ENCODE measurements at places on chromosomes 2 and 18.

GRCh38 chr2:12277241-12278034, 439.3 kb upstream of the TRIB2 start:
- DNase-seq: no peak

DNA sequence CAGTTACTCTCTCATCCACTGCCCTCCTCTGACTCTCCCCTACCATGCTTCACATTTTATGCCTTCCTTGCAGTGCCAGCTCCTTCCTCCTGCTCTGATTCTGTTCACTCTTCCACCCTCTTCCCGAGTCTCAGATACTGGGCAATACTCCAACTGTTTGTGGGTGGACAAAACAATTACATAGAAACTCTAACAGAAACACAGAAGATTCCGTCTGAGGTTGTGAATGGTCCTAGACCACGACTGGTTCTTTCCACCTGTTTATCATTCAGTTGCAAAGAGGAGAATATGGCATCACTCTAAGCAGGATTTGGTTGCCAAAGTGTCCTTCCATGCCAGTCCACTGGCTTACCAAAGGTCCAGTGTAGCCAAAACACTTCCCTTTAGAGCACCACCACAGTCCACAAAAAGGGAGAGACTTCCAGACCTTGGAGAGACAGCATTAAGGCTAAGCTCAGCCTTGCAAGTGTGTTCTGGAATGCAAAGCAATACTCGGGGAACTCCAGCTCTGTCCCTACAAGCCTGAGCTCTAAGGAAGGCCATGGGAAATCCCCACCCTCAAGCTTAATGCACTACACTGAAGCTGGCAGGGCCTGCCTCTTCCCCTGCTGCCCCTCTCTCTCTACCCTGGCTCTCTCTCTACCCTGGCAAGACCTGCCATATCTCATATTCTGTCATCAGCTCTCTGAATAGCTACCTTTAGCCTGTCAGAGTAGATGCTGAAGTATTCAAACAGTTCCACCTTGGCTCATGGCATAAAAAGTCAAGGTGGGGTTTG, 33.6 kb upstream of the RND3 start:
- DNase-seq: peak; percentile 66

DNA sequence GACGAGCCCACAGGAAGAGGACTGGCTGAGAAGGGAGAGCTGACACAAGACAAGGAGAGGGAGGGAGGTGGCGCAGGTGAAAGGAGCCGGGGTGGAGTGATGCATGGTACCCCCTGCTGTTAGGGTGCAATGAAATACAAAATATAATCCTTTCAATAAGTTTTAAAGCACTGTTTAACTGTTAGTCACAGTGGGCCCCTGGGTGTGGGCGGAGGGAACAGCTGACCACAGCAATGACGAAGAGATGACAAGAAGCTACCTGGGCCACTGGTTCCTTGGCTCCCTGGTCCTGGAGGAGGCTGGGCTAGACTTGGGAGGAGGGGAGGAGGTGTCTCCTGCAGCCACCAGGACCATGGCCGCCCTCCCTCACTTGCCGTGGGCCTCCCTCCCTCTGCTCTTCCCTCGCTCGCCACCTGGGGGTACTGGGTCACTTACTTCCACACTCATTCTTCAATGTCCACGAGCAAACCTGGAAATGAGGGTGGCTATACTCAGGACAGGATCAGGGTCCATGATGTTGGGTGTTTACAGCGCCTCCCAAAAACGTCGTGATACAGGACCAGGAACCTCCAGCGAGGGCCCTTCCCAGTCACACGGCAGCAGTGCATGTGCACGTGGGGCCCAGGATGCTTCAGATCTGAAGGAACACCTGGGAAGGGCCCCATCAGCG, 196.1 kb downstream of the ANKRD30B start:
- DNase-seq: no peak

- no peak for DNase-seq
Measured at GRCh38 chr2:182855376-182855775, 11.1 kb downstream of the FRZB start.

- peak; percentile 14 for DNase-seq
Measured at GRCh38 chr2:18763338-18763737, 174.0 kb upstream of the NT5C1B start.

DNA sequence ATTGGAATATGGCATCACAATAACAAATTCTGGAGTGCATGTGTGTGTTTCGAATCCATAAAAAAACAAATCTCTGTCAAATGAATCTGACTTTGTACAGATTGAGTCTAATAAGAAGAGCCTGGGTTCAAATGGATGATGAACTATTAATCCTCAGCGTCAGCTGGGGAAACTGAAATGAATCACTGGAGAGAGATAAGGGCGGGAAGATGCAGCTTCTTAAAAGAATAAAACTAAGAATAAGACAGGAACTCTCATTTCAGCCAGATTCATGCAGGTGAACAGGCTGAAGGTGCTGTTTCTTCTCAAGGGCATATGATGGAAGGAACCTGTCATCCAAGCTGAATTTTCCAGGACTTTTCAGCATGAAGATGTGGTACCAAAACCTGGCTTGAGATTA, 202.6 kb upstream of the TRIB2 start:
- DNase-seq: no peak

- peak; percentile 42 for DNase-seq
Measured at GRCh38 chr2:232502911-232503808, 15.5 kb upstream of the ECEL1 start.

GRCh38 chr2:46535360-46535759, 56.0 kb downstream of the TMEM247 start:
- no peak for DNase-seq

- no peak for DNase-seq
Measured at GRCh38 chr2:122864728-122865127, 1109.3 kb downstream of the TSN start.

DNA sequence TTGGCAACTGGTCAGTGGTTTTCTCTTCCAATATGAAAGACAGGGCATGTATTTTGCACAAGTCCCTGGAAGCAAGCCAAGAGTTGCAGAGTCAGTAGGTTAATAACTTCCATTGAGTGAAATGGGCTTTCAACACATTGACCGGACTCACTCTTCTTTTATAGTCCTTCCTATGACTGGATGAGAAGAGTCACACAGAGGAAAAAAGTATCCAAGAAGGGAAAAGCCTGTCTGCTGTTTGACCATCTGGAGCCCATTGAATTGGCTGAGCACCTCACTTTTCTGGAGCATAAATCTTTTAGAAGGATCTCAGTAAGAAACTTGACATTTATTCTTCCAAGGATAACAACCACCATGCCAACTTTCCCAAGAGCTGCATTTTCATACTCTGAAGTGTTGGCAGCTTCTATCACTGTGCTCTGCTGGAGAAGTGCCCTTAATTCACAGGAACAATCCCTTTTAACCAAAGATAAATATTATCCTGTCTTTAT, 45.4 kb downstream of the RASGRP3 start:
- DNase-seq: peak; percentile 85

- no peak for DNase-seq
Measured at GRCh38 chr18:63126134-63127069, 193.2 kb downstream of the BCL2 start.

GRCh38 chr2:134839649-134840048, 1.2 kb downstream of the ACMSD start:
- no peak for DNase-seq

DNA sequence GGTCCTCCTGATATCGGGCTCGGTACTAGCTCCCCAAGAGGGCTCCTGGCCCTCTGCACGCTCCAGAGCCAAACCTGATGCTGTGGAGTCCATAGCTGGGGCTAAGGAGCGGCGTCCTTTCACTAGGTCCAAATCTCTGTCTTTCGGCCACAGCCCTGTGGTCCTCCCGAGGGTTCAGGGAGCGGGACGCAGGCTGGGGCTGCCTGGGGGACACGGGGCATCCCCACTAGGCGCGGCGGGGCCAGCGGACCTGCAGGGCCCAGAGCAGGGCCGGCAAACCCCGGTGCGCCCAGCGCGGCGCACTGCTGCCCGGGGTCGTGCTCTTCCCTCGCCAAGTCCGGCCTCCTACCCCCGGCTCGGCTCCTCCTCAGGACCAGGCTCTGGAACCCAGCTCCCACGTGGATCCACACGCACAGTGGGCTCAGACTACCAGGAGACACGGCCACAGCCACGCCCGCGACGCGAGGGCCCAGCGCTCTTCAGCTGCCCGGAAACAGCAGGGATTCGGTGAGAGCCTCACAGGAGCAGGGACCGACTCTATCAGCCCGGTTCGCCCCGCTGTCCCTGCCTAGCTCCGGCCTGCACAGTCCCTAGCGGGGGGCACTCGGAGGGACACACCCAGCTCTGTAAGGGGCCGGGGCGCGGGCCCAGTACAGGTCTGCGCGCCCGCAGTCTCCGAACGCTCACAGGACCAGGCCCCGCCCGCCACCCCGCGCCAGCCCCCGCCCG, 593 bp downstream of the ZNF514 start:
- DNase-seq: peak; percentile 29

- DNase-seq: no peak
Measured at GRCh38 chr2:222296311-222296741, 2.5 kb downstream of the PAX3 start.

DNA sequence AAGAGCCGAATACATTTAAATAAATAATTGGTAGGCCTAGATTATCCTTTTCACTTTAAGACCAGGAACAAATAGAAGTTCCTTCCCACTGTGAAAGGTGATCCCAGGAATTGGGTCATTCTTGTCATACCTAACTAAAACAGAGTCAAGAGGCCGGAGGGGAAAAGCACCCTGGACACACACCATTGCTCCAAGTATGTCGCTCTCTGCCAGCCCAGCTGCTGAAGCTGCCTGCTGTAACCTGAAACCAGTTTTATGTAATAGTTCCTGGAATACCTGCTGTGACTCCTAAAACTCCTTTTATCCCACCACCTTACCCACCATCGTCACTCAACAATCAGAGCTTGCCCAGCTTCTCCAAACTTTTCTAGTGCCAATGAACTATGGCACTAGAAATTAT, 217.1 kb downstream of the PTPRM start:
- no peak for DNase-seq

GRCh38 chr18:24868311-24868710, 407.9 kb downstream of the HRH4 start:
- no peak for DNase-seq

DNA sequence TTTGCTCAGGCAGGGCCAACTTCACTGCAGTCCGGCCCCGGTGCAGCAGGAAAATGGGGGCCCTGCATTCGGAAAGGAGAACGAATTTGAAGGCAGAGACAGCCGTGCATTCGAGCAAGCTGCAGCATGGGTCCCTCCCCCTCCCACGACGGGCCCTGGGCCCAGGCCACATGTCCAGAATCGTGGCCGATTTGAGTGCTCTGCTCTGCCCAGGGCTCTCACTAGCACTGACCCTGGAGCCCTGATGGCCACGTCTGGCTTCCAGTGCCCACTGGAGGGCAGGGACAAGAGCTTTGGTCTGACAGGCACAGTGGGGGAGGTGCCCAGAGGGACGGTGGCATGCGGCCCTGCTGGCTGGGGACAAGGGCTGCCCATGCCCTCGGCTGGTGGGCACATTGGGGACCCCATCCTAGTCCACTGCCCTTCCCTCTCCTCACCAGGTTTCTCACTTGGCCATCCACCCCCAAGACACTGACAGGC, 14.4 kb upstream of the KLHL30 start:
- no peak for DNase-seq

GRCh38 chr2:579351-579886, 97.8 kb downstream of the TMEM18 start:
- no peak for DNase-seq

DNA sequence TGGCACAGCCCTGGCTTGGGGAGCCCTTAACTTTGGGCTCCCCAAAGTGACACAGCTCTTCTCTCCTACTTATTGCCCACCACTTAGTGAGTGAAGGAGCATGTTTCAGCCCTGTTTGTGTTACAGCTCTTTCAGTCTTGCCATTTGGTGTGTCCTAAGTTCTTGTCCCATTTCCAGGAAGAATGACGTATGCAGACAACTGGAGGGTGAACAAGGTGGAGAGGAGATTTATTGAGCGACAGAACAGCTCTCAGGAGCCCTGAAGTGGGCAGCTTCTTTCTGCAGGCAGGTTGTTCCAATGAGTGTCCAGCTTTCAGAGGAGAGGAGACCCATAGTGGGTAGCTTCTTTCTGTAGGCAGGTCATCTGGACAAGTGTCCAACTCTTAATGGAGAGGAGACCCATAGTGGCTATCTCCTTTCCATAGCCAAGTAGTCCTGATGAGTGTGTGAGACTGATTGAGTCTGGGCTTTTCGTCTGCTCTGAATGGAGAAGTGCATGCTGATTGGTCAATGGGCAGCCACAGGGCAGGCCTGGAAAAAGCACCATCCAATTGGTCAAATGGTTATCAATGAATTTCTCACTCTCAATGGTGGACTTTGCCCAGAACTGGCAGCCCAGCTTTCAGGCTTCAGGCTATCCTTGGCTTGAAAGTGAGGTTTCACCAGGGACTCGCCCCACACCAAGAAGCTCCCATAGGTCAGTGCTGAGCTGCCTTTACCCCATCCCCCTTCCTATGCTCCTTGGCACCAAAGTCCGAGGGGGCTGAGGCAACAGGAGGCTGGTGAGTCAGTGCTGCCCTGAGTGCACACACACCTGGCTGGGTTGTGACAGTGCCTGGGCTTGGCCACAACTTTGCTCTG, 688.2 kb downstream of the NYAP2 start:
- no peak for DNase-seq

DNA sequence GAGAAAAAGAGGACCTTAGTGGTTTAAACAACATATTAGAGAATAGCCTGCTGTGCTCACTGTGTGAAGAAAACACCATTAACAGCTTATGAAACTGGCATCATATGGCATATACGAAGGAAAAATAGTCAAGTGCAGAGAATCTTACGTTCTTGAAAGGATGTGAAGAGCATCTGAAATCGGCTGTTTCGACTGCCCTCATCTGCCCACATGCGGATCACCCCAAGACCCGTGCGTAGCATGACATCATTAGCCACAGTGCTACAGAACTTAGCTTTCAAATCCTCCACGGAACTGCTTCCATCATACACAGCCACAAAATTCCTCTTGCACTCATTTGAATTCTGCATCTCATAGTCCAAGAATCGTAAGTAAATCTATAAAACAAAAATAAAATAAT, 84.3 kb downstream of the NETO1 start:
- DNase-seq: no peak

DNA sequence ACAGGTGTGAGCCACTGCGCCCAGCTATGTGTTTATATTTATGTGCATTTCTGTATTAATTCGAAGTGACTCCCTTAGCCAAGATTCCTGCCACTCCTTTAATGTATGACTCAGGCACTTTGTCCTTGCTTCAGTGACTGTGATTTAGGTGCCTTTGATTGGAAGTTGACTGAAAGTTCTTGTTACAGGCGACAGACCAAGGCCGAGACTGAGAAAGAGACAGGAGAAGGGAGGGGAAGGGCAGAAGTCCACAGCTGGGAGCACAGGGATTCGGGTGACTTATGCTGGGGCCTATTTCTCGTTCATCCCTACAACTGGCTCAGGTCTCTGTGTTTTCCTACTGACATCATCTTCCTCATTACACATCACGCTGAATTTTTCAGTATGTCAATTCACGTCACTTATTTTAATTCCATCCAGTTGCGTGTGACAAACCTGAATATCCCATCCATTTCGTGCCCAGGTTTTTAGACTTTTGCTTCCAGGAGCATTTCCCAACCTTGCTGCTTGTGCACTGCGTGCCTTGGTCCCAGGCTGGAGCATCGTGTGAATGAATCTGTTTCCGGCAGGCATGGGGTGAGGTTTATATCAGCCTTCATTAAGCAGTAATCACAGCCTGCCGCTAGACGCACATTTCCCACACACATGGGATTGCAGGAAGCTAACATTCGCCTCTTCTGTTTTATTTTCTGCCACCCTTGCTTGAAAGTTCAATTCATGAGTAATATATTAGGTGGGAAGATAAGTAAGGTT, 42.4 kb downstream of the TMEM18 start:
- DNase-seq: no peak

- DNase-seq: no peak
Measured at GRCh38 chr2:7837237-7837760, 844.6 kb upstream of the ID2 start.

- DNase-seq: no peak
Measured at GRCh38 chr2:23814963-23815362, 112.0 kb downstream of the ATAD2B start.

- DNase-seq: peak; percentile 69
Measured at GRCh38 chr2:27681841-27682240, 18.2 kb downstream of the SLC4A1AP start.
